ENCODE measurements at places on chromosomes 5 and 9. TPM values are rescaled to one million over a fixed set of nuclear protein-coding genes. Genes with fewer than 3 reads are reported as not detected.

- no peak for DNase-seq
These were observed 448.0 kb downstream of the CCDC171 start for GRCh38 chr9:16000811-16001210.

DNA sequence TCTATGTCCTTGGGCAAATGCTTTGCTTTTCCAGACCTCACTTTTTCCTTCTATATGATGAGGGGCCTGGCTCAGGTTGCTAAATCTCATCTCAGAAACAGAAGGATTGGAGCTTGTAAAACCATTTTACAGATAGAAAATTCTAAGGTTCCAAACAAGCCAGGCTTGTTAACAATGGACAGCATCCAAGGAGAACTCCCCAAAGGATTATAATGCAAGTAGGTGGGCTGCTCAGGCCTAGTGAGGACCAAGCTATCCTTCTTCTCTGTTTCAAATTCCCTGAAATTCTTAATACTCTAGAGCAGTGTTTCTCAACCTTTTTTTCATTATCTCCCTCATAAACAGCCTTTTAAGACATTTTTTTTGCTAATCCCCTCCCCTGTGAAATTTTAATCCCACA, 269.8 kb downstream of the TMEM38B start:
- DNase-seq: no peak

- peak; percentile 36 for DNase-seq
These were observed 30.8 kb downstream of the TJP2 start for GRCh38 chr9:69204849-69205248.

DNA sequence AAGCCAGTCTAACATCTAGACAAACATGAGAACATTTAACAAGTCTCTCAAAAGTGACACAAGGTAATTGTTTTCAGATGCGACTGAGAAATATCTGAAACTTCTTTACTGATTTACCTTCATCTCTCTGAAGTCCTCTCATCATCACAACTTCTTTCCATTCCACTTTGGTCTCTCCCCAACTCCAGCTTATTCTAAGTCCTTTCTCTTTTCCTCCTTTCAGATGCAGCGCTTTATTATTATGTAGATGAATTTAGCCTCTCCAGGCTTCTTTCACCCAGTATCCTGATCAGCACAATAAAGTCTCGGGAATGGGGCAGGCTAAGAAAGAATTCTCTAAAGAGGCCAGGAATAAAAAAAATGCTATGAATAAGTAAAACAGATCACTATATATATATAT, 128.0 kb downstream of the KCTD16 start:
- no peak for DNase-seq

Gene PCDHGA5
- 12.5 TPM for total RNA-seq

Gene DHX29
- total RNA-seq: 35.6 TPM

Data from thoracic aorta (tissue), 2 donors.